IMR-90 (cell line): ENCODE measurements at places on chromosomes 5 and 9.

GRCh38 chr5:113526421-113526820 is 12.9 kb downstream of the YTHDC2 start:
- DNase-seq: no peak

DNA sequence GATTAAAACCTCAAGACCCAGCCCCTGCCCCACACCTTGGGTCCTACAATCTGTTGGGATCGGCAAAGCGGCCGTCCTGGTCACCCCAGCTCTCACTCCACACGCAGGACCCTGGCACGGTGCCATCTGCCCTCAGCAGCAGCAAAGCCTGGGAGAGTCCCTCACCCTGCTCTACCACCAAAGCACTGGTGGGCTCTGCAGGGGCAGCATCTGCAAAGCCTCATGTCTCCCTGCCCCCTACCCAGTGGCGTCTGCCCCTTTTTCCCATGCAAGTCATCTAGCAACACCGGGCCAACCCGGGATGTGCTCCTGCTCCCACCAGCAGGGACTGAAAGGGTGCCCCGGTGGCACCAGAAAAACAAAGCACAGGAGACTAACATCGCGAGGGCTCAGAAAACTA is 19.6 kb upstream of the CNOT6 start:
- no peak for DNase-seq

GRCh38 chr9:17795744-17796143 is 216.9 kb downstream of the SH3GL2 start:
- no peak for DNase-seq

- peak; percentile 62 for DNase-seq
Measured at GRCh38 chr5:179319741-179320281, 25.4 kb downstream of the ADAMTS2 start.

DNA sequence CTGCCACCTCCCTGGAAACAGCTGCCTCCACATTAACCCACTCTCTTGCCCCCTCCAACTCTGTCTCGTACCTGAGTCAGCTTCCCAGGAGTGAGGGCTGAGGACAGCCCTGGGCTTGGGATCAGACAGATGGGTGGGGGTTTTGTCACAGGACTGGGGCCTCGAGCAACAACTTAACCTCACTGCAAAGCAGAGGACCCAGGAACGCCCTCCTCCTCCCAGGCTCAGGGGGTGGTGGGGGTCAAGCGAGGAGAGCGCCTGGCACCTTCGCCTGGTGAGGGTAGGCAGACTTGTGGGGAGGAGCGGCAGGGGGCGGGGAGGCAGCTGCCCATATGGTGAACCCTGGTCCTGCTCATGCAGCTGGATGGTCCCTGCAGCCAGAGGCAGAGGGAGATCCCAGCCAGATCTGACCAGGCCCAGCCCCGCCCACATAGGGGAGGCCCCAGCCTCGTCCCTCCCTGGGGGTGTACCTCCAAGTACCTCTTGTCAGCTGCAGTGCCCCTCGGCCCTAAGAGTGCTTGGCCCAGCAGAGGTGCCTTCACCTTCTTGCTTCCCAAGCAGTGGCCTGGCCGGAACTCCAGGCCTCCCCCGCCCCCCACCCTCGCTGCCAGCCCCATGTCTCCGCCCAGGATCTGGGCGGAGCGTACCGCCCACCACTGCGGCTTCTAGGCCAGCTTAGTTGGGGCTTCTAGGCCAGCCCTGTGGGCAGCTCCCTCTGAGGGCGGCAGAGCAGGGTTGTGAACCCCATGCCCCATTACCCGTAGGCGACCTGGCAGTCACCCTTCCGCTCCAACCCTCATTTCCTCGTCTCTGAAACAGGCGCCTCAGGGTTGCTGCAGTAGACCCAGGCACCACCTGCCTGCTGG is at the start of gene SARDH:
SARDH (minus strand) TSS at position 579 of the 866 bp plus-strand sequence. CDS start 4,179 bp downstream, outside the sequence.
- DNase-seq: peak; percentile 47

DNA sequence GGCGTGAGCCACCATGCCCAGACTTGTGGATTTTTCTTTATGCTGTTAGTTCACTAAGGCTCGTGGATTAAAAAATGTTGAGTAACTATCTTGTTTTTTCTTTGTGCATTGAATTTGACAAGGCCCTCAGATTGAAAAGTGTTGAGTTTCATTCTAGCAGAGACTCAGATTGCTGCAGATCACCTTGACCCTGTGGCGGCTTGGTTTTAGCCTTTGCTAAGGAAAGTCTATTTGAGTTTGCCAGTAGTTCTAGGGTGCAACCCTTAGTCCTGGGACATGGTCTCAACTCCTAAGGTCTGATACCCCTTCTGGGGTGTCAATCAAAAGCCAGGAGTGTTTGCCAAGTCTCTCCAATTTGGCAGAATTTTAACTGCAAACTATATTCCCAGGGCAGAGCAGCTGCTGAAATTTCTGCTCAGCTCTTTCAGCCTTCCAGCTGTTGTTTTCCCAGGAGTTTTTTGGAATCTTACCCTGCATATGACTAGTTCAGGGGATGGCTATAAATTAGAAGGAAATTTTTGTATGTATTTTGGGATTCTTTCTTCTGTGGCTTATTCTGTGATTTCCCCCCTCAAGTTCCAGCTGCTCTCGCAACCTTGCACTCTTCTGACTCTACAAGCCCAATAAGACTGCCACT is 84.3 kb upstream of the HAND1 start:
- no peak for DNase-seq

GRCh38 chr9:107970726-107971125 is 481.2 kb upstream of the KLF4 start:
- no peak for DNase-seq

DNA sequence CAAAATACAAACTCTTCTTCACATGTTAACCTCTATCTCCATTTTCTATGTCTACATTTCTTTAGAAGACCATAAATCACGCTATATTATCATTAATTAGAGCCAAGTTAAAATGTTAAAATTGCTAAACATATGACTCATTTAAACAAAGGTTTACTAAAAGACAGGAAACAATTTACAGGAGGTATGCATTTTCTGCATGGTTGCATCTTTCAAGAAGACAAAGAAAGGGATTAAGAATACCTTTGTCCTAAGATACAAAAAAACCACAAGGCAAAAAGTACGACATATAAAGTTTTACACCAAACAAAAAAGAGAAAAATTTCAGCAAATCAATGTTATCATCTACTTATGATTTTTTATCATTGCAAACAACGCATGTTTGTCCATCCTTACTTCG is 324.4 kb downstream of the PDE4D start:
- DNase-seq: no peak

- no peak for DNase-seq
Measured at GRCh38 chr9:85600675-85601263, 141.0 kb downstream of the AGTPBP1 start.

DNA sequence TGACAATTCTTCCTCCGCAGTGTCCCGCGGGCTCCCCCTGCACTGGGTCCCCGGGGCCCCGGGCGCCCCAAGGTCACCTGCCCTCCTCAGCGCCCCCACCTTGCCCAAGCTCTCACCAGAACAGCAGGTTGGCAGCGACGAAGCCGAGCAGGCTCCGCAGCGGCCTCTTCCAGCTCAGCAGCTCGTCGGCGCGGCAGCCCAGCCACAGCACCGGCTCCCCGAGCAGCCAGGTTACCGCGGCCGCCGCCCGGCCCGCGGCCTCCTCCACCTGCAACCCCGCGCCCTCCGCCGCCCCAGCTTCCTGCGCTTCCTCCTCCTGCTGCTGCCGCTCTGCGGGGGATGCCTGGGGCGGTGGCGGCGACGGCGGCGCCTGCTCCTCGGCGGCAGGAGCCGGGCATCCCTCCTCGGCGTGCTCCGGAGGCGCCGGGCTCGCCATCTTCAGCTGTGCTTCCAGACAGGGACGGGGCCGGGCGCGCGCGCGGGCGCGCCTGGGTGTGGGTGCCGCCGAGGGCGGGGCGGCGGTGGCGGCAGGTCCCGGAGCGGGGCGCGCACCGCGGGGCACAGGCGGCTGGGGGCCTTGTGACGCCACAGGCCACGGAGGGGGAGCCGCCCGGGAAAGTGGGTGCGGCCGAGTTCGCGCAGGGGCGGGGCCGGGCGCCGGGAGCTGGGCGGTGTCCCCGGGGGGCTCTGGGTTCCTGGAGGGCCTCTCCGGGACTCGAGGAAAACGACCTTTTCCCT is at the start of gene RETREG1:
RETREG1 (minus strand) TSS at position 462 of the 738 bp plus-strand sequence; CDS start at position 436, 26 bp downstream.
- DNase-seq: no peak
